NCI-H2081 (cell line): ENCODE measurements at places on chromosomes 3 and 15.

- no peak for DNase-seq
These were observed 71.0 kb upstream of the ANKRD34C start for GRCh38 chr15:79211481-79211880.

- no peak for DNase-seq
These were observed 14.7 kb downstream of the SLC6A1 start for GRCh38 chr3:11006986-11007933.

DNA sequence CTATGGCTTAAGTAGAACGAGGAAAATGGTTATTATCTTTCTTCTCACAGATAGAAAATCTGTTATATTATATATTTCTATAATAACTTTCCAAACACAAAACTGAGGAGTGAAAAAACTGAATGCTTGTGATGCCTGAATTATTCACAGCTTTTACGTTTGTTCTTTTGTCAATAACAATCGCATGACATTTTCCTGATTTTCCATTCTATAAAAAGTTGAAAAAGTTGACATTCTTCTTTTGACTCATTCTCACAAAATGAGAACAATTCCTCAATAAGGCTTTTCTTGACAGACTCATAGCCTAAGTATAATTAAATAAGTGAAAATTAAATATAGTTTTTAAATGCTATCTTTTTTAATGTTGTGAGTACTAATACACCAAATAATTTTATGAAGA lies 288.8 kb upstream of the TGFBR2 start:
- no peak for DNase-seq

GRCh38 chr15:79185199-79185598 lies 94.6 kb upstream of the RASGRF1 start:
- no peak for DNase-seq

DNA sequence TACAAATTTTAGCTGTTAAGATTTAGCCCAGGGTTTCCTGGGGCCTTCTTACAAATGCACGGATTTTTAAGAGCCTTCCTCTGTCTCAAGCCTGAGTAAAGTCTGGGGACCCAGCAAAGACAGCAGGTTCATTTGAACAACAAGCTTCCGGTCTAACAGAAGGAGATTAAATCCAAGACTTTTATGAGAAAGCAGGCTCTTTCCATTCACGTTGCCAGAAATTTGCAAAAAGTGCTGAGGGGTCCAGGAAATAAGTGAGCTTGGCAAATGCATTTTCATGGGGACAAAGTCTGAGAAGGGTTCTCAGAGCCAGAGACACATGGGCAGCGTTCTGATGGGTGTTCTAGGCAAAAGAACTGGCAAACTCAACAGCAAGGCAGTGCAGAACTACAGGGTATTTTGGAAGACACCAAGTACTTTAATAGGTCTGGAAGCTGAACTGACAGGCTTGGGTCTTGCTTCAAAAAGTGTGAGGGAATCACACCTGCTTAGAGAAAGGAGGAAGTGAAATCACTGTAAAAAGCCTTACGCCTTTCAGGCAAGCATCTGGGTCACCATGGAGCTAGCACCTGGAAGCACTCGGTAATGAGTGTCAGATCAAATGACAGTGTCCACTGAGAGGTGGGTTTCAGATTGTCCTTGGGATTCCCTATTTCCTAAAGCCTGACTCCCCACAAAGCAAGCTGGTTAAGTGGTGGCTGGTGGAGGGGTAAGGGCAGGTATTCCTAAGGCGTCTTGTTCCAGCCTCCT lies 115.8 kb upstream of the ARHGEF3 start:
- no peak for DNase-seq

DNA sequence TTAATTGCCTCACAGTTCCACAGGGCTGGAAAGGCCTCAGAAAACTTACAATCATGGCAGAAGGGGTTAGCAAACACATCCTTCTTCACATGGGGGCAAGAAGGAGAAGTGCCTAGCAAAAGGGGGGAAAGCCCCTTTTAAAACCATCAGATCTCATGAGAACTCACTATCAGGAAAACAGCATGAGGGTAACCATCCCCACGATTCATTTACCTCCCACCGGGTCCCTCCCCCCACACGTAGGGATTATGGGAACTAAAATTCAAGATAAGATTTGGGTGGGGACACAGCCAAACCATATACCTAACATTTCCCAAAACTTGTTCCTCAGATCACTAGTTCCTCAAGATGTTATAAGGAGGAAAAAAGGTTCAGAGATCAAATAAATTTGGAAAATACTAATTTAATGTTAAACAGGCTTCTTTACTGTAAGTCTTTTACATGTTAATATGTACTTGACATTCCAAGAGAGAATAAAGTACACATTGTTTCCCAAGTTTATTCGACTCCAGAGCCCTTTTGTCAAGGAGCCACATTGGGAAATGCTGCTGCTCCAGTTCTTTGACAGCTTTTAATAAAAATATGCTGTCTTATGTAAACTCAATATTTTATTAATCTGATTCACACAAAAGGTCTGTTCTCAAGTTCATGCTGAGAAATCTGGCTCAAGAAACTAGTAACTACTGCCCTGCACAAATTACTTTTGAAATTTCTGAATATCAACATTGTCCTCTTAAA lies 17.8 kb downstream of the HERC1 start:
- DNase-seq: no peak

- DNase-seq: no peak
These were observed 327.4 kb downstream of the EPHA3 start for GRCh38 chr3:89434621-89435380.

GRCh38 chr15:41495736-41496599 lies 2.3 kb downstream of the ITPKA start:
- no peak for DNase-seq

DNA sequence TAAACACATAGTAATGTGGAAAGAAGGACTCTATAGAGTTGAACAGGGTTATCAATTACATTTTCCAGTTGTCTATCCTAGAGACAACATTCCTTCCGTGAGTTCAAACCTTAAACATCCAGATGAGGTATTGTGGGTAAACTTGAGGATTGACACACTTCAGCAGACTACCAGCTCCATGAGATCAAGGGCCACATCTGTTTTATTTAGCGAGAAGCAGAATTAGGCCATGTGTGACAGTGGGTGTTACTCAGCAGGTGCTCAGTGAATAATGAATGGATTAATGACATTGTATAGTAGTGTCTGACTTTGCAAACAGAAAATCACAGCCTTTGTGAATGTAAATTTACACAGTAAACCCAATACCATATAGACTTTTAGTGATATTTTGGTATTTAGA lies 941.1 kb upstream of the CFAP20DC start:
- peak; percentile 30 for DNase-seq

GRCh38 chr3:171532294-171532693 lies 72.1 kb upstream of the TNIK start:
- DNase-seq: no peak

DNA sequence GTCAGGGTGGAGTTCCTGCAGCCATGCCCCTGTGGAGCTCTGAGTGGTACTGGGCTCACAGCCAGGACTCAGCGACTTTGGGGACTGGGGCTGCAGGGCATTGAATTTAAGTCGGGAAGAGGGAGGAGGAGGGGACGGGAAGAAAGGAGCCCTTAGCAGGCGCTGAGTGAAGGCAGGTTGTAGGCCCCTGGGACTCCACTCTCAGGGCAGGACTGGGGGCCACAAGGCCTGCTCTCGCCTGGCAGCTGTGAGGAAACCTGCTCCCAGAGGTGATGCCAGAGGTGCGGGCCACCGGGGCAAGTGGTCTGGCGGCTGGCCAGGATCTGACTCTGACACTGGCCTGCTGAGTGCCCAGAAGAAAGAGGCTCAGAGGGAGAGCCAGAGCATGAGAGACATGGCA lies 73.5 kb downstream of the EPHB3 start:
- peak; percentile 53 for DNase-seq

GRCh38 chr3:152269831-152270734 lies 1.4 kb downstream of the MBNL1 start:
- DNase-seq: peak; percentile 74

DNA sequence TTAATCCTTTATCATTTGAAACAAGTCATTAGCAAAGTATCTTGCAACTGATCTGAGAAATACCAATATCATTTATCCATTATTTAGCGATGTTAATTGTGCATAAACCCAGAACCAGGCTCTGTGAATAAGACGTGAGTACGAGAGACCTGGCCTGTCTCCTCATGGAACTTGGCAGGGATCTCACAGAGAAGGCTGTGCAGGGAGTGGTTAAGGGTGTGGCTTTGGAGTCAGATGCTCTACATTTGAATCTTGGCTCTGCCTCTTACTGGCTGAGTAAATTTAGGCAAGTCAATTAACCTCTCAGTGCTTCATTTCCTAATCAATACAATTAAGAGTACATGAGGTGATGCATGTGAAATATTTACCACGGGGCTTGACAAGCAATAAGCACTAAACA lies 39.9 kb upstream of the TBL1XR1 start:
- no peak for DNase-seq

DNA sequence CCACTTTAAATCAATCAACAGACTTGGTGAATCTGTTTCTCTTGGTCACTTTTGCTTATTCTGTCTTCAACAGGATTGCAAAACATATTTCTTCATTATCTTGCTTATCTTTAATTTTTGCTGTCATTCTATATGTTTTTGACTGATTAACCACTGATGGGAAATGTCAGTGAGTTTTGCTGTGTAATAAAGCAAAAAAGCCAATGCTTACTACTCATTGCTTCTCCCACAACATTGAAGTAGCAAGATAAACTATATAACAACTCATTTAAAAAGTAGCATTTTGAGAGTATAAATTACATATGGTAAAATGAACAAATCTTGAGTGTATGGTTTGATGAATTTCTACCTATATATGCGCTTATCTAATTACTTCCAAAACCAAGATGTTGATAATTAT lies 892 bp downstream of the CD200R1L start:
- DNase-seq: no peak
